Stimulated activated CD8-positive, alpha-beta memory T cell treated with anti-CD3 and anti-CD28 coated beads, Interleukin-7, amount 100 ng/mL, for 24 hours (primary cell): ENCODE measurements at places on chromosomes 7 and 10.

DNA sequence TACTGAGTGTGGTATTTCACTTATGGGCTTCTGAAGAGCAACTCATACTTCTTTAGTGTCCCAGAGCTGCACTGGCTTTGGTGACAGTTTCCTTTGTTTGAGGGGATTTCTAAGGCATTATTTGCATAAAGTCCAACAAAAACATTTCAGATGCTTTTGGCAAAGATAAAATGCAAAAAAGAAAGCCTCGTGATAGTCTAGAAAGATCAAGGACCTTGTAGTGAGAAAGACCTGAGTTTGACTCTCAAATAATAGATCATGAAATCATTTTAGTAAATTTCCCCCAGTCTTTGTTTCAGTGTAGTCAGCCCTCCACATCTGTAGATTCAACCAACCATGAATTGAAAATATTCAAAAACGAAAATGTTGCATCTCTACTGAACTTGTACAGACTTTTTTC, 107.4 kb downstream of the EEPD1 start:
- no peak for DNase-seq

DNA sequence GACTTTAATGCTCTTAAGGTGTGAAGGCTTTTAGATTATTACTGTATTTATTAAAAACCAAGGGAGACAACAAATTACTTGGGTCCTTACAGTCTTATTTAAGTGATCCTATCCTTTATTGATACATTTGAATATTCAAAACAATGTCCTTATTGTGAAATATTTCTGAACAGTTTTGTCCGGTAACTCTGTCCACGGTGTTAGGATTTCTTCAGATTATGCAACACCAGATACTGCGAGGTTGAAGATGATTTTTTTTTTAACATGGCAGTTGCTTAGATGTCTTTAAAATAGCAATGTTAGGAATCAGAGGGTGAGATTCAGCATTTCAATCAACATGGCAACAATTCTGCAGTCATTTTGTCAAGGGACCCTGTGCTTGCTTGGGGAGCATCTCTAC, 176.5 kb downstream of the CSTF2T start:
- no peak for DNase-seq

DNA sequence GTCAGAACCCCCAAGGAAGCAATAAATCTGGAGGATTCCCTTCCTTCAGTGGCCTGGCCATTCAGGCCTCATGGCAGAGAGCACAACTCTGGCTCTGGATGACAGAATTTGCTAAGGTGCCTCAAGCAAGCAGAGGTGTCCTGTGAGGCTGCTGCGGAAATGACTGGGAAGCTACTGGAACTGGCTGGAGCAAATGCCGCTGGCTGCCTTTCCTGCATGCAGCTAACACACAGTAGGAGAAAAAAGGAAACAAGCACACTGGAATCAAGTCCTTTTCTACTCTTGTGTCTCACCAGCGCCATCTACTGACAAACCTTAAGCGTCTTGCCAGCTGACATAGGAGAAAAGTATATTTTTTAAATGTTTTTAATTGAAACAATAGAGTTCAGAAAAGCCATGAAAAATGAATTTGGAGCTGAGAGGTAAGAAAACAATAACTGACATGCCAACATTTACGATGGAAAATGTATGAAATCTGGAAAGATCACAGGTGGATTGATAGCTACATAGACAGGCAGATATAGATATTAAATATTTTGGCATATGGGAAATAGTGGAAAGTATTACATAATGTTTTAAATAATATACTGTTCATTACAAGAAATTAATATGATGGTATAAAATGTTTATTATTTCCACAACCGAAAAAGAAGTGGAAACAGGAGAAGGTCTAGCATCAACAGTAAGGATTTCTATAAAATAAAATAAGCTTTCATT, 951.6 kb downstream of the ANKRD7 start:
- no peak for DNase-seq

DNA sequence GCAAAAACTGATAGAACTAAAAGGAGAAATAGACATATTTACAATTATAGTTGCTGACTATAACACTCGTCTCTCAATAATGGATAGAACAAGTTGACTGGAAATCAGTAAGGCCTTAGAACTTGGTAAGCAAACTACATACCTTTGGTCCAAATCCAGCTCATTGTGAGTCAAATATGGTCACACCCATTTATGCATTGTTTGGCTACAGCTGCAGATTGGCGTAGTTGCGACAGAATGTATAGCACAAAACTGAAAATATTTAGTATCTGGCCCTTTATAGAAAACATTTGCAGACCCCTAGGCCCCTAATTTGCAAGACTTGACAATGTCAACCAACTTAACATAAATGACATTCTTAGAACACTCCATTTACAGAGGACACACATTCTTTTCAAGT, 103.6 kb upstream of the EGR2 start:
- no peak for DNase-seq

- no peak for DNase-seq
Observed at GRCh38 chr7:69411466-69411865, 186.8 kb upstream of the AUTS2 start.

DNA sequence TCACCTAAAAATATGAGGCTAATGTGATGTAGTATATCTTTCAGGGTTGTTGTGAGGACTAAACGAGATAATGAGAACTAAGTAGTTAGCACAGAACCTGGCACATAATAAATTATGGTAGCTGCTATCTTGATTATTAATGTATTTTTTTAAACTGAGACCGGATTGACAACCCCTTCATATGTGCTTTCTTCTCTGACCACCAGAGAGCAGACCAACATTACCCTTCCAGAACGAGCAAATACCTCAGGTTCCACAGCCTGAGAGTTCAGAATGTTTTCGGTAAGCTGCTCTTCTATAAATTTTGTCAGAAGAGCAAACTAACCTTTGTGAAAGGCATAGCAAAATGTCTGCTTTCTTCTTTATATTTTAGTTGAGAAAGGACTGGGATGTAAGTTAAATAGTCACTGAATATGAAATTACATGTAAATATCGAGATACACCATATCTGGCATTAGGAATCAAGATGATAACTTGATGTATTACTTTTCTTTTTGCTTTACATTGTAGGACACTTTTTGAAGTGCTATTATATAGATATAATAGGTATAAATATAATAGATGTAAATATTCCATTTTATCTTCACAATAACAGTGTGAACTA, 13.6 kb upstream of the BPGM start:
- no peak for DNase-seq

GRCh38 chr7:156629873-156630272, 10.7 kb upstream of the RNF32 start:
- no peak for DNase-seq

DNA sequence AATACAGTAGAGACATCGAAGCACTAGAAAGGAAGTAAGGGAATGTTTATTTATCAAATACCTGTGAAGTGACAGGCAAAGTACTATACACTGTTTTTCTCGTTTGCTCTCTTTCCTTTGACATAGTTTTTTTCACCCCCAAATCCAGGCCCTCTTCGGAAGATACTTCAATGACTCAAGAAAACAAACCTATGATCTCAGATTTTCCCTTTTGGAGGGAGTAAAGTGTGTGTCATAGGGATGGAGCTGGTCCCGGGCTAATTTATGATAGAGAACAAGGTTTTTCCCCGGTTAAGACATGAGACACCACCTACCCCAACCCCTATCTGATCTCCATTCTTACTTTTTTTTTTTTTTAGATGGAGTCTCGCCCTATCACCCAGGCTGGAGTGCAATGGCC, 61.7 kb downstream of the MAP3K8 start:
- no peak for DNase-seq

DNA sequence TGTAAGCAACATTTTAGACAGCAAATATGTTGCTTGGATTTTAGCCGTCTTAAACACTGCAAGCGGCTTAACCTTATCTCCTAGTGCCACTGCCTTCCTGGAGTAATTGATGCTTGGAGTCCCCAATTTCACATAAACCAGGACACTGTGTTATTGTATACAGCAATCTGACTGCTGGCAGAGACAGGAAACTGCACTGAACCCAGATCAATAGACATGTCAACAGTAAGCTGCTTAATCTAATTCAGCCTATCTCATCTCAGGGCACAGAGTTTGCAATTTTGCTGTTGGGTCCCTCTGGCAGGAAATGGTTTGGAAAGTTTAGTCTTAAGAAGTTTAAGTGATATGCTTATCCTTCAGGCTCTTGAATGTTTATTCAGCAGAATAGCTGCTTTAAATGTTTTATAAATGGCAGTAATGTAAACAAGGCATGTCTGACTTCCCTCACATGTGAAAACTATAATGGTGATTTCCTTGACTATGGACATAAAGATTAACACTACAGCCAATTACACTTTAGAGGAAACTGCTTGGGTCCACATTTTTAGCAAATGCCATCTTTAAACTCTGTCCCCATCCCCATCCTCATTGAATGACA, 598.6 kb downstream of the PARD3 start:
- DNase-seq, result no peak

- DNase-seq, result no peak
Observed at GRCh38 chr7:155851892-155852291, 39.6 kb upstream of the SHH start.

DNA sequence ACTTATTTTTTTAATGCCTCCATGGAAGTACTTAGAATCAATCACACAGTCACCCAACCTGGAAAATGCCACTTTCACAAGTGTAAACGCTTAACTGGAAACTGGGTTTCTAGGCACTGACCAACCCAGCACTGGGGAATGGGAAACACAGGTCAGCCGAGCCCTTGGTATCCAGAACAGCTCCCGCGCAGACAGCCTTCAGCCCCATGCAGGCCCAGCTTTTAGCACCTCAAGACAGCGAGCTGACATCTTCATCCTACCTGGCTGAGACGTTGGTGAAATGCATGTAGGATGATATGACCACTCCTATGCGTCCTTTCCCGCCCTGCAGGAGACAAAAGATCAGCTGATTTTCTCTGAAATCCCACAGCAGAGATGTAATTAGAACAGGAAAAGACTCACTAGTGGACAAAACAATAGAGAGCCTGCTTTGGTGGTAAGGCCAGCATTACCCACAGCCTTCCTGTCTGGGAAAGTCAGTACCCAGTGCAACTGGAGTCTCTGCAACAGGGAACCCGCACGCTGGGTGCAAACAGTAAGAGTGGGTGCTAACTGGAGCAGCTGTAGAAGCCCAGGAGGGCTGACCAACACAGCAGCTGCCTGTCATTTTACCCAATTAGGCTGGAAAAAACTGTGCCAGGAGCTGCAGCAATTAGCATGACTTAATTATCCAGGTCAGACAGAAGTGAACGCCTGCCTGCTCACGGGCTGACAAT, 153.7 kb downstream of the TNS3 start:
- DNase-seq, result no peak

- no peak for DNase-seq
Observed at GRCh38 chr7:85062651-85063050, 124.2 kb downstream of the SEMA3D start.

DNA sequence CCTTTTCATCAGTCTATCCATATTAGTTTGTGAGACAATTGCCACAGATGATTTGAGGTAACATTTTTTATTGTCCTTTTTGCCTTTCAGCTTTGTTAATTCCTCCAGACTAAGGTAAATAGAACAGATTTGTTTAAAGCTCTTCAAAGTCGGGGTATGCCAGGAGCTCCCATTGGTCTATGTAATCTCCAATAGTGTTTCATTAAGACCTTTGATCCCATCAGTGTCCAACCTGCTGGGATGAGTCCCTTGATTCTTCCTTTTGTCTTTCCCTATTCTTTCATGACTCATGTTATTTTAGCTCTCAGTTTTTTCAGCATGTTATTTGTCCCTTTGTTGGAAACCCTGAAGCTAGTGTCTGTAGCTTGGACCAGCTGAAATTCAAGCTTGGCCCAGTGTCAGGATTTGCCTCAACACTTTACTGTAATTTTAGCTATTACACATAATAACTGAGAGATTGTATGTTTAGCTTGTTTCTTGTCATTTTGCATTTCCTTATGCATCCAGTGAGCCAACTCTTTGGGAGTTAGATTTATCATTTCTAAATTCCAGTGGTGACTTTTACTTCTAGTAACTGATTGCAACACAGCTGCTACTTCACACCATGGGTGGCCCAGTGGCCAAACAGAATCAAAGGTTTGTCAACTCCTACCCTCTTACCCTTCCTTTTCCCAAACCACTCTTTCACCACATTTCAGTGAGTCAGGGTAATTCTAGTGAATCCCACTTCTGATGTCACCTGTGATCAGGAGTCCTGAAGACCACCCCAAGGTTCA, 15.3 kb downstream of the AGBL3 start:
- DNase-seq, result no peak

- DNase-seq, result no peak
Observed at GRCh38 chr7:20310963-20311742, 19.5 kb upstream of the ITGB8 start.

GRCh38 chr10:77251297-77252013, 386.2 kb downstream of the KCNMA1 start:
- no peak for DNase-seq

GRCh38 chr7:3969286-3969685, 668.2 kb downstream of the SDK1 start:
- no peak for DNase-seq

DNA sequence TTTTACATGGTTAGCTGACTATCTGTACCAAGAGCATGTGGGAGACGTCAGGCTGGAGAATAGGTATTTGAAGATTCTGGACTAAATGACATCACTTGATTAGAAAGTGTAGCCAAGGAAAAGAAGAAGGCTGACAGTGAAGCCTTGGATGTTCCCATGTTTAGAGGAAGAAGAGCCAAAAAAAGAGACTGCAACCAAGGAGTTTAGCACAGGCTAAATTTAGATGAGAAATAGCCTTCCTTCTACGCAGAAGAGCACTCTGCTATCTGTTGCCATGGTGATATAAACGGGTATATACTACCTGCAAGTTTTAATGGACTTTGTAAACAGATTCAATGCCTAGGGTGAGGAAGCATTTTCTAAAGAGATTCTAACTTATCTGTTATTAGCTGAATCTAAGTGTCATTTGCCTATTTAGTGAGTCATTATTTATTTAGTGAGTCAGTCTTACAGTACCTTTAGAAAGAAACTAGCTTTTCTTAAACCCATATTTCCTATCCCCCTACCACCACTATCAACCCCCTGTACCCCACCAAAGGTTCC, 69.8 kb downstream of the CDK6 start:
- no peak for DNase-seq

DNA sequence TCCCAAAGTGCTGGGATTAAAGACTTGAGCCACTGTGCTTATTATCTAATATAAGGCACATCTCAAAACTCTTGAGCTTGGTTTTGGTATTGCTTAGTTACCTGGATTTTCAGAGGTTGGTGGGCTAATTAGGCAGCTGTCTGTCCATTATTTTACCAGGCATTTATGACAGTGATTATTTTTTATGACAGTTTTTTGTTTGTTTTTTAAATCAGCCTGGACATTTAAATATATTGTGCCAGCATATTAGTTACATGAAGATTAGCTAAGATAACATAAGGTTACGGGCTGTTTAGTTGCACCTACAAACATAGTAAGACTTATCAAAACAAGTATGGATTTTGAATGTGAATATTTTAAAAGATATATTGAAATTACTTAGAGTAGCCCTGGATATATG, 2.6 kb upstream of the ZRANB1 start:
- no peak for DNase-seq
